ENCODE measurements at places on chromosomes 12 and 14.

- DNase-seq: no peak
These were observed 85.1 kb upstream of the NID2 start for GRCh38 chr14:52153939-52154338.

- DNase-seq: no peak
These were observed 2.0 kb downstream of the SOAT2 start for GRCh38 chr12:53105256-53105655.

DNA sequence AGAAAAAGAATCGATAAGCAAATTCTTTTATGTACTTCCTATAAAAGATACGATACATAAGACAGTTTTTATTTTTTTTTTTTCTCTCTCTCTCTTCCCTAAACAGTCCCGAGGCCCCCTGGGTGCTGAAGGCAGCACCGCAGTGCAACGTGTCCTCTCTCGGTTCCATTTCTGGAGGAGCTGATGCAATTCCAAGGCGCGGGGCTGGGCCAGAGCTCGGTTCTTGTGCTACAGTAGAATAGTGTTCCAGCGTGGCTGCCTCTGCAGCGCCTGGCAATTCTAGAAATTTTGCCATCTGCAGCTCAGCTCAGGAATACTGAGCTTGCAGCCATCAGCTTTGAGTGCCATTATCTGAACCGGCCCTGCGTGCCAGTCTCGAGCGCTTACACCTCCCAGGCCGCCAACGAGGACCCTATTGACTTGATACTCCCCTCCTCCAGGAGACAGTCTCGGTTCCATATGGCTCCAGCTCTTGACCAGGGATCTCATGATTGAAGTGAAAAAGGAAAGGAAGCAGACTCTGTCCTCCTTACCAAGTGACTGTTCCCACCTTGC is 630 bp downstream of the ALDH1L2 start:
- DNase-seq: no peak

- no peak for DNase-seq
These were observed 74.3 kb upstream of the ST8SIA1 start for GRCh38 chr12:22408610-22409376.

DNA sequence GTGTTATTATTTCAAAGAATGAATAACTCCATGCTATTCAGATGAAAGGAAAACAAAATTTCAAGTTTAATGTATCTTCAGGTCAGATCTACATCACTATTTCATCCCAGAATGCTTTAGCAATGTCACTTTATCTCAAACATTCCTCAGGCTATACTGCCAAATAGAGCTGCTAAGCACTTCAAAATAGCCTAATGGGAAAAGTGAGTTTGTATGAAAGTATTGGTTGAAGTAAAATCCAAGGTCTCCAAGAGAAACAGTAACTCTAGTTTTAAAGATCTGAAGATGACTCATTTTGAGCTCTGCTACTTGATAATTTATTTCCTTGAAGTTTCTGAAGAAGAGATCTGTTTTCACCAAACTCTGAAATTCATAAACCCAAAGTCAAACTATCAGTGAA is 466.2 kb upstream of the FOXG1 start:
- DNase-seq: no peak

GRCh38 chr14:63899953-63900352 is 47.1 kb downstream of the SYNE2 start:
- DNase-seq: no peak

DNA sequence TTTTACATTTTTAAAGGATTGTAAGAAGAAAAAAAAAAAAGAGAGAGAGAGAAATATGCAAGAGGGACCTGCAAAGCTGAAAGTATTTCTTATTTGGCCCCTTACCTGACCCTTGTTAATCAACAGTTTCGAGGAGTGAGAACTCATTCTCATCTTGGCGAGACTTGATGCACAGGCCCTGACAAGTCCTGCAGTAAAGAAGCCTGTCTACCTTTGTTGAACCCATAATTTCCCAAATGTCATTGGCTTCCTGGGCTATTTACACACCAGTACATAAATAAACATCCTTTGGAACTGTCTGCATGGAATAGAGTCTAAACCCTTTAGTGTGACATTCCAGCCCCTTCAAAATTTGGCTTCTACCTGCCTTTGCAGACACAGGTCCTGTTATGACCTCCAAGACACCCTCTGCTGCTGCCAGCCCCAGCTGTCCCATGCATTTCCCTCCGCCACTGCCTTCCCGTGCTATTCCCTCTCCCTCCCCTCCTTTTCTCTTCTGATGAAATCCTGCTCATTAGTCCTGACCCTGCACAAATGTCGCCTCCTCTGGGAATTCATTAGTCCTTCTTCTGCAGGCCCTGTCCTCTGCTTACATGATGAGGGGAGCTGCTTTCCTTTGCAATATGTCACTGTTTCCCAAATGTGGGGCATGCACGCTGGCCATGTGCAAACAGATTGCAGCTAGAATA is 35.1 kb downstream of the MYL2 start:
- DNase-seq: no peak

DNA sequence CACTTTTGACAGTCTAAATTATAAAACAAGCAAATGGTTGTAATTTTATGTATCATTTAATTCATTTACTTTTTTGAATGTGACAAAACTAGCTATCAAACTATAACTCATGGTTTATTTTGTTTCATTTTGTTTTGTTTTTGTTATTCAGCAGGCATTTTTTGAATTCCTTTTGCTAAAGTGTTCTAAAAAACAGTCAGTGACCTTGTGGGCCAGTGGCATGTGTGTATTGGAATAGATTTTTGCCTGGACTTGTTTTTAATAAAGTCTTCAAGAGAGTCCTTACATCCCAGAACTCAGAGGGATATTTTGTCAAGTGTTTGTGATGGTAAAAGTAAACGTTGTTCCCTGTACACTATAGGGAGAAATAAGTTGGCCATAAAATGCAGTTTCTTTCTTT is 369.7 kb upstream of the SYT1 start:
- no peak for DNase-seq

DNA sequence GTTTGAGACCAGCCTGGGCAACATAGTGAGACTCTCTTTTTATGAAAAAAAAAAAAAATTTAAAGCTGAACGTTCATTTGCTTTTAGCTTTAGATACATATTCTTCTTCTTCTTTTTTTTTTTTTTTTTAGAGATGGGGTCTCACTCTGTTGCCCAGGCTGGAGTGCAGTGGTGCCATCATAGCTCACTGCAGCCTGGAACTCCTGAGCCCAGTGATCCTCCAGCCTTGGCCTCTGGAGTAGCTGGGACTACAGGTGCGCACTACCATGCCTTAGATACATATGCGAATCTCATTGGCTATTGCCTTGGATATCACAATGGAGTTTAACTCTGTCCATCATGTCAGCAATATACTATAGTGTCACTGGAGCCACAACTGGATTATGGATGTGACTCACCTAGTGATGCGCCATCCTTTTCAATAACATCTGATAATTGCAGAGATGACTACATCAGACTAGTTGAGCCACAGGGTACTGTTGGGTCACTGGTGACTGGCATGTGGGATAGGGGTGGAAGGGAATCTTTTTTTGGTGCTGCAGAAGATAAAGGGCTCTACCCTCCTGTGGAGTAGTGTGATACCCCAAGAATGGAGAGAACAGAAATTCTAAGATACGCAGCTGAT is 2.7 kb upstream of the ADIPOR2 start:
- DNase-seq: no peak

- no peak for DNase-seq
These were observed 23.7 kb downstream of the VDR start for GRCh38 chr12:47881051-47881450.

DNA sequence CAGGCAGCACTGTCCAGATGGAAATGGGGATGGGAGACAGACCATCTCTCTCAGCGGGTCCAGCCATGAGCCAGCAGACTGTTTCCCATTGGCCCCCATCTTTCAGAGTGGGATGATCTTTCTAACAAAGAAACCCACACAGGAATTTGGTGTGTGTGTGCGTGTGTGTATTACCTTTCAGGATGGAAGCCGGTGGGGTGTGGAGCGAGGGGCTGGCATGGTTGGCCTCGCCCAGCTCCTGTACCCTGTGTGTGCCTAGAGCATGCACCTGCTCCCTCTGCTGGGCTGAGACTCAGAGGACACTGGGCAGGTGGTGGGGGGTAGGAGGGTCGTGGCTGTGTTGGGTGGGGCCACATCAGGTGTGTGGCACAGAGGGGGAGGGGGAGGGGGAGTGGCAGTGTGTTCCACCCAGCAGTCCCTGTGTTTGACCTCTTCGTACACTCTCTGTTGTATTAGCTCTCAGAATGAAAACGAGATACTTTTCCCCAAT is 33.0 kb upstream of the TSPAN9 start:
- no peak for DNase-seq

- DNase-seq: no peak
These were observed 223.3 kb downstream of the RGS6 start for GRCh38 chr14:72155379-72155993.

GRCh38 chr12:10249690-10250455 is 37.2 kb downstream of the GABARAPL1 start:
- no peak for DNase-seq

DNA sequence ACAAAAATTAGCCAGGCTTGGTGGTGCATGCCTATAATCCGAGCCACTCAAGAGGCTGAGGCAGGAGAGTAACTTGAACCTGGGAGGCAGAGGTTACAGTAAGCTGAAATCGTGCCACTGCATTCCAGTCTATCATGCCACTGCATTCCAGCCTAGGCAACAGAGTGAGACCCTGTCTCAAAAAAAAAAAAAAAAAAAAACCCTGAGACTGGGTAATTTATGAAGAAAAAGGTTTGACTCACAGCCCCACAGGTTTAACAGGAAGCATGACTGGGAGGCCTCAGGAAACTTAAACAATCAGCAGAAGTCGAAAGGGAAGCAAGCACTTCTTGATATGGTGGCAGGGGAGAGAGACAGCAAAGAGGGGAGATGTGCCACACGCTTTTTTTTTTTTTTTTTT is 123.2 kb downstream of the GXYLT1 start:
- DNase-seq: no peak

- no peak for DNase-seq
These were observed 36.8 kb downstream of the CCDC177 start for GRCh38 chr14:69537900-69538299.

DNA sequence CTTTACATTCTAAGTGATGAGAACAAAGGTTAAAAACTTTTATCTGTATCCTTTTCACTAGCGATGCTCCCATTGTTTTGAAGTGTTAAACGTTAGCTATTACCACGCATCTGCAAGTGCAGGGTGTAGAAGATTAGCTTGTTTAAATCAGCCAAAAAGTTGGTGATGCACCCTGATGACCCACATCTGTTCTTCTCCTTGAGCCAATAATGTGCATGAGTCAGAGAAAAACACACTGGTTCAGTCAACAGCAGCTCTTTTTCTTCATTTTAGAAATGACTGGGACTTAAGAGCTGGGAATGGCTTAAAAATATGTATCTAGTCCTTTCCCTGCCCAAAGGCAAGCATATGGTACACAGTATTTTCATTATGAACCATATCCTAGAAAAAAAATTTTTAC is 323.5 kb upstream of the PDE3A start:
- DNase-seq: no peak

- DNase-seq: no peak
These were observed 15.0 kb upstream of the NR2C1 start for GRCh38 chr12:95088379-95088778.

GRCh38 chr14:30988509-30988908 is 36.9 kb upstream of the AP4S1 start:
- DNase-seq: no peak

DNA sequence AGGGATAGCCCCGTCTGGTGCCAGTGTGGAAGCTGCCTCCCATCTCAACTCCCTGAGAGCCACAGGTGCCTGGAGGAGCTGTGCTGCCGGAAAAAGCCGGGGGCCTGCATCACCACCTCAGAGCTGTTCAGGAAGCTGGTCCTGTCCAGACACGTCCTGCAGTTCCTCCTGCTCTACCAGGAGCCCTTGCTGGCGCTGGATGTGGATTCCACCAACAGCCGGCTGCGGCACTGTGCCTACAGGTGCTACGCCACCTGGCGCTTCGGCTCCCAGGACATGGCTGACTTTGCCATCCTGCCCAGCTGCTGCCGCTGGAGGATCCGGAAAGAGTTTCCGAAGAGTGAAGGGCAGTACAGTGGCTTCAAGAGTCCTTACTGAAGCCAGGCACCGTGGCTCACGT is 25.5 kb upstream of the P2RX4 start:
- DNase-seq: no peak

DNA sequence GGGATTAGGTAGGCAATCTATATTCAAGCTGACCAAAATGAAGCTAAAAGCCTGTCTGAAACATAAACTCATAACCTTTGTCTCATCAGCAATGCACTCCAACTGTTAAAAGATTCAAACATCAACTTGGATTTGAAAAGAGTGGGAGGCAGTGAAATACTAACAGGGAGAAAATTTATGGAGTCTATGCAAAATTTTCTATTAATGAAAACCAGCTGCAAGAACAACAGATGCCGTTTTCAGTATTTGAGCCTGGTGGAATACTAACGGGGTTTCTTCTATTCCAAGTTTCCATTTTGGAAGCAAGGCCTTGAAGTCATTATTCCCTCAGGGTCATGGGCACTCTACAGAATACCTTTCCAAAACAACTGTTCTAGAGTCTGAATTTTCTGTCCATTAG is 88.3 kb downstream of the LRP6 start:
- no peak for DNase-seq

DNA sequence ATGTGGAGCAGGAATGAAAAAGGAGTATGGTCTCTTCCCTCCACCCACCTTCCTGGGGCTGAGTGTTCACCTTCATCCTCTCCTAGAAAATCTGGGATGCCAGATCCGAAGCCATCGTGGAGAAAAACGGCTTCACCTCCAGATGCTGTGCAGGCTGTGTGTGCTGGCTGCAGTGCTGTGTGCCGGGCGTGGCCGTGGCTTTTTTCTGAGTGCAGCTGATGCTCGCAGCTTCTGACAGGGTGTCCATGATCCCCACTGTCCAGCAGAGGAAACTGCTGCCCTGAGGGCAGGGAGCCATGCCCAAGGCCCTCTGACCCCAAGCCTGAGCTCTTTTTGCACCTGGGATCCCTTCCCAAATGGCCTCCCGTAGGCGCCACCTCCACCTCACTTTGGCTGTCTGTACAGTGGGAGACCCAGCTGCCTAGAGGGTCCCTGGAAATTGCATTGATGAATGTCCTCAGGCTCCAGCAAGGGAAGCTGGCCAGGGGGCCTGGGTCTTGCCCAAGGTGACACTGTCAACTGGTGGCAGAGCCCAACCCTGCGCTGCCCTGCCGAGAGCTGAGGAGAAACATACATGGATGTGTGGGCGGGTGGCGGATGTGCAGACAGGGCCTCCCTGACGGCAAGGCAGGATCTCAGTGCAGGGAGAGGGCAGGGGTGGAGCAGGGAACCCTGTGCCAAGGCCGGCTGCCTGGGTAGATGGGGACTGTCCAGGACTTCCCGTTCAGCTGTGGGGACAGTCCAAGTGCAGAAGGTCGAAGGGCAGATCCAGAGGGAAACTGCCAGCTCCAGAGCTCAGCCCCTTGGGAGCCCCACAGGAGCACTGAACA is 53.3 kb downstream of the BEGAIN start:
- no peak for DNase-seq

- no peak for DNase-seq
These were observed 15.3 kb downstream of the SPIC start for GRCh38 chr12:101490286-101490920.

DNA sequence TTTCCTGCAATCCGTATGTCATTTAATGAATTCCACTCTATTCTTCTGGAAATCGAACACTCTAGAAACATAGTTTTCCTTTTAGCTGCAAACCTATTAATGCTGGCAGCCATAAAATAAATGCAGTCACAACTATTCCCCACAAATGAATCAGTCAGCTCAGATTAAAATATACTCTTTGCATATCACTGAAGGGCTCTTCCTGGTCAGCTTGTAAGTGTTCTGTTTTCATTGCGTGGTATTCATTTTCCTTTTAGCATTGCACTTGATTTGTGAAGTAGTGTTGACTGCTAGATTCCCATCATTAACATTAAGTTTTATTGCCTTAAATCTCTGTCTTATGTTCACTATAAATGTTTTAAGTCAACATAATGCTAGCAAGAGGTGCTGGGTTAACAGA is 685.9 kb downstream of the DIO2 start:
- no peak for DNase-seq

- DNase-seq: no peak
These were observed 449.1 kb upstream of the RGS6 start for GRCh38 chr14:71483154-71483553.

Data from stimulated activated CD8-positive, alpha-beta memory T cell treated with anti-CD3 and anti-CD28 coated beads, Interleukin-15, amount 100 ng/mL, for 24 hours (primary cell).